NCI-H446 (cell line): ENCODE measurements at places on chromosomes 5 and 9.

DNA sequence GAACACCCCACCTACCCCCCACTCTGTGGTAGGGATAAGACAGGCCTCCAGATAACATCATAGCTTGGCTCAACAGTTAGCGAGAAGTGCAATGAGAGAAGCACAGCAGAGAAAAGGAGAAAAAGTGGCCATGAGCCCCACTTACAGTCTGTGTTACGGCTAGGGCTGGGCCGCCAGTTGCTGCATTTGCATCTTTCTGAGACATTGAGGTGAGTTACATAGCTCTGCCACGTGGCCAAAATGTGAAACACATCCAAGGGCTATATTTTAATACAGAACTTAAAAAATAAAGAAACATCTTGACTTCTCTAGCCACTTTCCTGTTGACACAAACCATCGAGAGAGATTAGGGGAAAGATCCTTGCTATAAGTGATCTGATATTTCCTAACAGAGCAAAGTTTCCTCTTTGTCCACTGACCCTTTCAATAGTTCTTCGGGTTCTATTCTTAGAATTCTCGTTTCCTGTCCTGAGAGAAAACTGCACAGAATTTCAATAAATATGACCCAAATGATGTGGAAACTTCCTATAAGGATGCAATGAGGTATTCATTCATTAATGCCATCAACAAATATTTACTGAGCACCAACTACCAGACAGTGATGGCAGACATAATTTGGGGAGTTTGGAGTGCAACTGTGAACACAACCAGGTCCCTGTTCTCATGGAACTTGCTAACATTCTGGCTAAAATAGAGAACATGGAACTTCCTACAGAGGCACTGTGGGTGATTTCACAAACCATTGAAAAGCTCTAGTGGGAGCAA is 3.2 kb upstream of the TLE4 start:
- DNase-seq = no peak

GRCh38 chr9:87390361-87390760 is 107.3 kb upstream of the DAPK1 start:
- no peak for DNase-seq

GRCh38 chr5:36575361-36575781 is 31.0 kb upstream of the SLC1A3 start:
- no peak for DNase-seq

- DNase-seq = peak; percentile 73
Measured at GRCh38 chr5:142655339-142656267, 30.3 kb downstream of the FGF1 start.

- DNase-seq = no peak
Measured at GRCh38 chr9:5764130-5764868, 68.6 kb downstream of the ERMP1 start.

GRCh38 chr9:83521011-83521410 is 17.2 kb downstream of the FRMD3 start:
- no peak for DNase-seq

DNA sequence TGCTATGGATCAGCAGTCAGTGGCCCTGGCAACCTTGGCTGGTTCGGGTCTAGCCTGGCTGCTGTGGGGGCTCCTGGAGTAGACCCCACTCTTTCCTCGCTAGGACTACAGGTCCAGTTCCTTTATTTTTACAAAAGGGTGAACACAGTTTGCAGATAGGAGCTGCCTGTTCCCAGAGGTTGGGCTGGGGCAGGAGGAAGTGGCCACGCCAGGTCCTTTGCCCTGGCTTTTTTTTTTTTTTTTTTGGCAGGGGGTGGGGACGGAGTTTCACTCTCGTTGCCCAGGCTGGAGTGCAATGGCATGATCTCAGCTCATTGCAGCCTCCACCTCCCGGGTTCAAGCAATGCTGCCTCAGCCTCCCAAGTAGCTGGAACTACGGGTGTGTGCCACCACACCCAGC is 7.9 kb downstream of the SLC2A6 start:
- no peak for DNase-seq

DNA sequence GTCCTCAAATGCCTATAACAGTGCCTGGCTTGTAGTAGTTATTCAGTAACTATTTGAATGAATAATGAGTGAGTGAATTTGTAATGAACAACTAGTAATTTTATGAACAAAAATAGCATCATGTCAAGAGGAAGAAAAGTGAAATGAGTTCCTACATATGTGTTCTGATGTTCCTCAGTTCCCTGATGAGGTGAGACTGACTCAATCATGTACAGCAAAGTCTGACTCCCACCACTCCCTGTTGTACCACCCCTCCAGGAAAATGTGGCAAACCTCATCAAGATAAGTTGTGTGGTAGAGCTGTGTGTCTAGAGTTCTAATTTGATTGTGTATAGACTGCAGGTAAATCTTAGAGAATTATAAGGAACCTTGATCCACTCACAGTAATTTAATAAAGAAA is 201.6 kb downstream of the GOLPH3 start:
- no peak for DNase-seq

- DNase-seq = no peak
Measured at GRCh38 chr9:94867281-94867841, 140.9 kb downstream of the AOPEP start.

GRCh38 chr5:74382123-74382855 is 258.2 kb downstream of the ENC1 start:
- DNase-seq = no peak

DNA sequence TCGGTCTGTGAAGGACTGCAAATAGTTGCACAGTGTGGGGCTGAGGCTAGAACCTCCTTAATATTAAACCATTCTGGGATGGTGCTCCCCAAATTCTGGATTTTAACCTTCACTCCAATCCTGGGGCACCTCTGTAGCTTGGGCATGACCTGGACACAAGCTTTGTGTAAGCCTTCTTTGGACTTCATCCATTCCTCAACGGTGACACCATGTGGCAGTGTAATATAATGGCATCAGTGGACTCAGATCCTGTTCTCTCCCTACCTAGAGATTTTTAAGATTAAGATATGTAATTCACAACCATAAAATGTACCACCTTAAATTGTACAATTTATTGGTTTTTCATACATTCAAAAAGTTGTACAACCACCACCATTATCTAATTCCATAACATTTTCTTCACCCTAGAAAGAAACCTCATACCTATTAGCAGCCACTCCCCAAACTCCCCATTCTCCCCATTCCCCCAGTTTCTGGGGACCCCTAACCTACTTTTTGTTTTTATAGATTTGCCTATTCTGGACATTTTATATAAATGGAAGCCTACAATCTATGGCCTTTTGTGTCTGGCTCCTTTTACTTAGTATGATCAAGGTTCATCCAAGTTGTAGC is 4.8 kb upstream of the PLGRKT start:
- peak; percentile 76 for DNase-seq

GRCh38 chr5:132087176-132087575 is 13.6 kb downstream of the CSF2 start:
- DNase-seq = peak; percentile 77

- DNase-seq = no peak
Measured at GRCh38 chr5:22431840-22432239, 421.3 kb downstream of the CDH12 start.

- DNase-seq = no peak
Measured at GRCh38 chr9:79007701-79008483, 563.9 kb upstream of the TLE4 start.

DNA sequence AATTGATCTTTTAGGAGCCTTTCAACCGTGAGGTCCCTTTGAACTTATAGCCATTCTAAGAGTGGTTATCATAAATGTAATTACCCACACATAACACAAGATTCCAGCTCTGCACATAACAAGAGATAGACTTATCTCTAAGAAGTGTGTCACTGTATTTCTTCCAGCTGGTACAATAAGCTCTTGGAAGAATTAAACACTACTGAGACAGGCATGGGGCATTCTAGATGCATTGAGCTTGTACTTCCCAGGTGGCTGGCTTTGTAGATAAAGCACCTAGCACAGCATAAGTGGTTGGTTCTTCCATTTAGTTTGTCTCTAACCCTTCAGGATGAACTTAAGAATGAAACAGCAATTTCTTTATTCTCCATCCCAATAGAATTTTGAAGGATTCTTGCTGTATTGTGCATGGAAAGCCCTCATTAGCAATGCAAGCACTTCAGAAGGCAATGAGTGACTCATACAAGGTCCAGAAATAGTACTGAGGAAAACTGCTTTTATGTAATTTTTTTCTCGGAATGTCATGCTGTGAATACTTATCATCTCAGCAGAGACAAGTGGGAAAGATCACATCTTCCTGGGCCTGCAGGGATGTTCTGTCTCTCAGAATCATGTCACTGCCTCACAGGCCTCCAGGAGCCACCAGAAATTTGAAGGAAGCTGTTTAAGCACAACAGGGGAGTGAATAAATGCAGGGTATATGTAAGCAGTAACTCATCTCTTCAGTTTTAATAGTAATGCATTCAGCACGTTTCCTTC is 91.1 kb upstream of the CD180 start:
- DNase-seq = no peak

DNA sequence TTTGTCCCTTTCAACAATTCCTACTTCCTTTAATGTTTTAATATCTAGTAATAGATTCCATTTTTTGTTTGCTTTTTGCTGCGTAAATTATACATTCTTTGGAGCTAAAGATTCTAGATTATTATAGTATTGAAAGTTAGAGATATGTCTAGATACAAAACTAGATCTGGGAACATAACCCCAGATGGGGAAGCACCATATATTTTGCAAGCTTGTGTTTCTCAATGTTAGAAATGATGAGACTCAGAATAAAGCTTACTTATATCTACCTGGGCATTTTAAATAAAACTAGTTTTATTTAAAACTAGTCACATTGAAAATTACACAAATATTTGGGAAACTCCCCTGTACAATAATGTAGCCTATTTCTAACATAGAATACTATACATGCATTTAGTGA is 32.2 kb downstream of the TRIO start:
- no peak for DNase-seq

DNA sequence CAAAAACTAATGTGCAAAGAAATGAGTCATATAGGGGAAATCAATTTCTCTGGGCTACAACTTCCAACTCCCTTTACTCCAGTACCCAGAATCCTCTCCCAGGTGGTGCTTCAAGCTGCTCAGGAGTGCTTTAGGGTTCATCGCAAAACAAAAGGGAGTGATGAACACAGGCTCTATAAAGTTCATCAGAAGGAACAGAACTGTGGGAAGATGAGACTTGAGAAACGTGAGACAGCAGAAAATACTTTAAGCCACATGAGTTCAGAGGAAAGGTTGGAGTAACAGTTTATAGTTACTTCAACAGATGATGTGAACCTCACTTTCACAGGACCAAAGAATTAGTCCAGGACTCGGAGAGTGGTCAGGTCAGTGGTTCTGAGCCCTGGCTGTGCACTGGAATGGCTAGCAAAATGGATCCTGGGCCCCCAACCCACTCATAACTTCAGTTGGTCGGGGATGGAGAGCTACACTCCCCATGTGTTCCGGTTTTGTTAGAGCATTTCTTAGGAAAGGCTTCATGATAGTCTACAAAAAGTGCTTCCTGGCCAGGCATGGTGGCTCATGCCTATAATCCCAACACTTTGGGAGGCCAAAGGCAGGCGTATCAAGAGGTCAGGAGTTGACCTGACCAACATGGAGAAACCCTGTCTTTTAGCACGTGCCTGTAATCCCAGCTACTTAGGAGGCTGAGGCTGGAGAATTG is 4.3 kb downstream of the RPL12 start:
- DNase-seq = no peak

GRCh38 chr5:137207023-137207760 is 291.9 kb downstream of the SPOCK1 start:
- no peak for DNase-seq

- DNase-seq = no peak
Measured at GRCh38 chr9:71664566-71664965, 103.7 kb downstream of the CEMIP2 start.

GRCh38 chr5:150640311-150641005 is at the start of gene SYNPO:
Gene SYNPO, plus strand, starts transcription at chr5:150640660. Its CDS starts 7,616 bp downstream, at chr5:150648276.
- DNase-seq = peak; percentile 14
